CD8-positive, alpha-beta memory T cell (primary cell): ENCODE measurements at places on chromosomes 2 and 18.
A peak's percentile ranks its signal among the peaks of the same experiment; 100 is the strongest.

DNA sequence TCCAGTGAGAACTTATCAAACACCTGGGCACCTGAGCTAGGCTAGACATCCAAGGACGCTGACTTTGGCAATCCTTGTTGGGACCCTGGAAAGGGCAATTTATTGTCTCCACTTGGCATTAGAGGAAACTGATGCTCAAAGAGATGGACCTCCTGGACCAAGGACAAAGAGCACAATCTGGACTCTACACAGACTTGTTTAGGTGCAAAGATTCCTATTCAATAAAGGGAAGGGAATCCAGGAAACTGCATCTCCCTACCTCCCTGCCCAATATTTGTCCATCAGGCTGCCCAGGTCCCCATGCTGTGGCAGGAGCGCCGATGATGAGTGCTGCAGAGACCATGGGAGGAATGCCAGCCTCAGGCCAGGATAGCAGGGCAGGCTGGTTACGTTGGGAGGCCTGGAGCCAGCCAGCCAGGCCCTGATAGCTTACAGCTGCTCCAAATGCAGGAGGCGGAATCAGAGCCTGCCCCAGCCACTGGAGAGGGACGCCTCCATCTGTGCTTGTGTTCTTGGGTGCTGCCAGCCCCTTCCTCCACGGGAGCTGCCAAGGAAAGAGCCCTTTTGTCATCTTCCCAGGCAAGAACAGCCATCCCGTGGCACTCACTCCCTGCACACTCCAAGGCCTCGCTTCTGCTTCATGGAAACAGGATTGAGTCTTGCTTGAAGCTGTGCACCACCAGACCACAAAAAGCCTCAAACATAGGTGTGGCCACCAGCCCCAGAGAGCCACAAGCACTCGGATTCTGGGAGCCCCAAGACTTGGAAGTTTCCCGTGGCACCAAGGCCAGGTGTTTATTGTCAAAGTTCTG, 60.0 kb downstream of the HS1BP3 start:
- no peaks in the 10 kb centered on the region for H3K4me1 ChIP-seq
- H3K4me3 ChIP-seq, result no peak overlapping the region
- no peak for DNase-seq
- H3K27ac ChIP-seq, result no peak overlapping the region

- no peaks in the 10 kb centered on the region for H3K27me3 ChIP-seq
- peak overlapping the region; percentile 35 for H3K27ac ChIP-seq
- H3K4me1 ChIP-seq, result peaks cover 87% of the 10 kb centered on the region
- H3K36me3 ChIP-seq, result no peaks in the 10 kb centered on the region
- H3K4me3 ChIP-seq, result peak overlapping the region; percentile 7
Measured at GRCh38 chr2:177242121-177242987, 22.2 kb downstream of the NFE2L2 start.

GRCh38 chr18:55588111-55588869, at the start of gene TCF4:
Gene TCF4 (minus strand): TSS chr18:55588192. CDS start chr18:55587116, 1,076 bp downstream.
- H3K36me3 ChIP-seq, result no peaks in the 10 kb centered on the region
- DNase-seq, result peak; percentile 31

- H3K27me3 ChIP-seq, result no peaks in the 10 kb centered on the region
- no peak for DNase-seq
- H3K4me1 ChIP-seq, result no peaks in the 10 kb centered on the region
Measured at GRCh38 chr2:37782155-37782673, 110.8 kb upstream of the CDC42EP3 start.

GRCh38 chr18:79466591-79466990, 70.9 kb downstream of the NFATC1 start:
- no peaks in the 10 kb centered on the region for H3K27me3 ChIP-seq
- H3K4me3 ChIP-seq, result no peak overlapping the region
- peaks cover 8% of the 10 kb centered on the region for H3K36me3 ChIP-seq
- no peak for DNase-seq
- no peak overlapping the region for H3K27ac ChIP-seq

GRCh38 chr18:67901573-67901972, 385.1 kb upstream of the DSEL start:
- no peaks in the 10 kb centered on the region for H3K36me3 ChIP-seq
- no peaks in the 10 kb centered on the region for H3K27me3 ChIP-seq
- H3K4me1 ChIP-seq, result no peaks in the 10 kb centered on the region
- DNase-seq, result no peak

DNA sequence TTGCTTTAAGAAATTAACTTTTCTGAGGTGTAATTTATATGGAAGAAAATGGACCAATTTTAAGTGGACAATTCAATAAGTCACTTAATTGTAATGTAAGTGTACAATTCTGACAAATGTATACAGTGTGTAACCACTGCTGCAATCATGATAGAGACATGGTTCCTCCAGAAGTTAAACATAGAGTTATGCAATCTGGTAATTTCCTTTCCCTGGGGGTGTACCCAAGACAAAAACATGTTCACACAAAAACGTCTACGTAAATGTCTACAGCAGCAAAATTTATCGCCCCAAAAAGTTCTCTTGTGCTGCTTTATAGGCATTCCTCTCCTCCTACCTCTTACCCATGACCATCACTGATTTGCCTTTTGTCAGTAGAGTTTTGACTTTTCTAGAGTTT, 141.5 kb downstream of the AQP4 start:
- DNase-seq, result no peak
- no peak overlapping the region for H3K27ac ChIP-seq
- H3K4me1 ChIP-seq, result no peaks in the 10 kb centered on the region
- no peak overlapping the region for H3K4me3 ChIP-seq

- H3K27ac ChIP-seq, result no peak overlapping the region
- no peak overlapping the region for H3K4me3 ChIP-seq
- DNase-seq, result peak; percentile 20
- no peaks in the 10 kb centered on the region for H3K27me3 ChIP-seq
Measured at GRCh38 chr2:204072443-204073324, 136.1 kb downstream of the ICOS start.

DNA sequence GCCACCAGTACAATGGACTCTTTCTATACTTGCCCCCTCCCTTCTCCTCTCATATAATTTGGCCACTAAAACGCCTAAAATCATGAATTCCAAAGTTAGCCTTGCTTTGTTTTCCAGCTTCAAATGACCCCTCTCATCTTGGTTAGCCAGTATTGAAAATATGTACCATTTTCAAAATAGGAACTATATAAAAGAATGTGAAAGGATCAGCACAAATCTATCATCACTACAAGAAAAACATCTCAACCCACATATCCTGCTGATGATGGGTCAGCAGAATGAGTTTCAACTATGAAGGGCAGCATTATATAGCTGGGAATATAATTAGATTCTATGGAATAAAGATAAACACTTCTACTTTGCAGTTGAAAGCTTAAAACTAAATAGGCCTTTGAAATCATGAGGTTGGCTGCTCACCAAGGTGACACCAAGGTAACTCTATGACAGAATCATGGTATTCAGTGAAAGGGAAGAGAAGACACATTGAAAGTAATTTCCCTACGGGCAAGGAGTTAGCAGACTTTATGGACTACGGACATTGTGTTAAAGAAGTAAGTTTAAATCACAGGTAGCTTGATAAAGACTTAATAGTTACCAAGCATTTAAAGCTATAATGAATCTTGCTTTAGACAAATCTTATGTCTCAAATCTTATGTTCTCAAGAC, 873.0 kb downstream of the CPS1 start:
- no peaks in the 10 kb centered on the region for H3K4me1 ChIP-seq
- H3K36me3 ChIP-seq, result no peaks in the 10 kb centered on the region
- H3K27ac ChIP-seq, result no peak overlapping the region
- DNase-seq, result no peak

GRCh38 chr2:215505044-215505786, 69.3 kb upstream of the FN1 start:
- H3K4me3 ChIP-seq, result no peak overlapping the region
- H3K36me3 ChIP-seq, result no peaks in the 10 kb centered on the region

GRCh38 chr2:43193652-43194120, 32.7 kb downstream of the ZFP36L2 start:
- H3K4me1 ChIP-seq, result peaks cover 87% of the 10 kb centered on the region
- DNase-seq, result no peak
- H3K27ac ChIP-seq, result peak overlapping the region; percentile 86
- H3K36me3 ChIP-seq, result no peaks in the 10 kb centered on the region
- no peaks in the 10 kb centered on the region for H3K27me3 ChIP-seq

GRCh38 chr2:187483537-187483936, 35.5 kb upstream of the CALCRL start:
- no peak overlapping the region for H3K27ac ChIP-seq
- DNase-seq, result no peak
- H3K4me3 ChIP-seq, result no peak overlapping the region
- no peaks in the 10 kb centered on the region for H3K4me1 ChIP-seq

- no peak overlapping the region for H3K27ac ChIP-seq
- no peaks in the 10 kb centered on the region for H3K36me3 ChIP-seq
- DNase-seq, result no peak
- H3K4me3 ChIP-seq, result no peak overlapping the region
- H3K27me3 ChIP-seq, result no peaks in the 10 kb centered on the region
Measured at GRCh38 chr2:227865291-227865690, 6.1 kb upstream of the DAW1 start.
